EL (cell line): ENCODE measurements at places on chromosomes 1 and 21.

DNA sequence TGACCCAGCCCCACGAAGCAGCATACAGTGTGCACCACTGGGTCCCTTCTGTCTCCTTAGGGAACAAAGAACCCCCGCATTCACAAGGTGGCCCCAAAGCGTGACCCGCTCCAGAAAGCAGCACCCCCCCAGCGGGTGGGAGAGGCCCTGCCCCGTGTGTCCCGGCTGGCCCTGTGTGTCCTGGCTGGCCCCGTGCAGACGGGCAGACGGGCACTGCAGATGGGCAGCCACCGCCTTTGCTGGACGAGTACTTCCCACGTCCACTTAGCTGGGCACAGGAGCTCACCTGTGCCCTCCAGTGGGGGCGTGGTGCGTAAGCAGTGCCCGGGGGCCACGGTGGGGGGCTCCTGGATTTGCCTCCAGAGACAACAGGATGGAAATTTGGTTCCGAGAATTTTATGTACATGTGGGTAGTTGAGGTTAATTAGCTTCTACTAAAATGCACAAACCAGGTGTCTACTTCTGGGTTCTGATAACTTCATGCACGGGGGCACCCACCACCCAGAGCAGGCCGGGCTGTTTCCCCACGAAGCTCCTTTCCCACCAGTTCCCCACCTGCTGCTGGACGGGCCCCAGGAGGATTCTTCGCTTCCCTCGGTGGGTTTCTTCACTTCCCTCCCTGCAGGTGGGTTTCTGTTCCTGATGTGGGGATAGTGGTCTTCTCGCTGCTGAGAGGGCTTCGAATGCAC lies 33.2 kb upstream of the SLC19A1 start:
- no peak for DNase-seq

DNA sequence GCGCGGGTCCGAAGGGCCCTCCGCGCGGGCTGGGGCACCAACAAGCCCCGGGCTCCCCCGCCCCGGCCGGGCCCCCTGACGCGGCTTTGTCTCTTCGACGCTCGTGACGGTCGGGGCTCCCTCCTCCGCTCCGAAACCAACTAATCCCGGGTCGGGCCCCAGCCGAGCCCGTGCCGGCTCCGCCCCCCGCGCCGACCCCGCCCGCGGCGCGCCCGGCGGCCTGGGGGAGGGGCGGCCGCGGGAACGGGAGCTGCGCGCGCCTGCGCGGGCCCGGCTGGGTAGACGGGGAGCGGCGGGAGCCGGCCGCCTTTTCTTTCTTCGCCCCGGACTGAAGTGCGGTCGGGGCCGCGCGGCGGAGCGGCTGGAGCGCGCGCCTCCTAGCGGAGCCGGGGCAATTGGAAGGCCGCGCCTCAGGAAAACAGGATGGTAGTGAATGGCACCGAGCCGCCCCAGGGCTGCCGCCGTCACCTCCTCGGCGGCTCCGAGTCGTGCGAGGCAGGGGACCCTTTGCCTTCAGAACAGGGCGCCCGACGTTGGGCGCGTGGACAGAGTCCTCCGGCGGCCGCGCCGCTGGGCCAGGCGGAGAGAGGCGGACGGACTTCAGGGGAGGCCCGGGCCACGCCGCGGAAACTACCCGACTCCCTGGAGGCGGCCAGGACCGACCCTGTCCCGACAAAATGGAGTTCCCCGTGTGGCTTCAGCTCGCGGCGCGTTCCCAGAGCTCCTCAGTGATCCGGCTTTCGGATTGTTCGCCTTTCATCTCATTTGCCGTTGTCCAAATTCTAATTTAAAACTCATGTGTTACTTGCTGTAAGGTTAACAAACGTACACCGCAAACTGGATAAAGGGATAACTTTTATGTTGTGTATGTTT lies at the start of gene TP53BP2:
Gene TP53BP2 (minus strand): TSS at position 138 of the 873 bp plus-strand sequence. CDS start 267 bp downstream, outside the sequence.
- DNase-seq = peak; percentile 88

DNA sequence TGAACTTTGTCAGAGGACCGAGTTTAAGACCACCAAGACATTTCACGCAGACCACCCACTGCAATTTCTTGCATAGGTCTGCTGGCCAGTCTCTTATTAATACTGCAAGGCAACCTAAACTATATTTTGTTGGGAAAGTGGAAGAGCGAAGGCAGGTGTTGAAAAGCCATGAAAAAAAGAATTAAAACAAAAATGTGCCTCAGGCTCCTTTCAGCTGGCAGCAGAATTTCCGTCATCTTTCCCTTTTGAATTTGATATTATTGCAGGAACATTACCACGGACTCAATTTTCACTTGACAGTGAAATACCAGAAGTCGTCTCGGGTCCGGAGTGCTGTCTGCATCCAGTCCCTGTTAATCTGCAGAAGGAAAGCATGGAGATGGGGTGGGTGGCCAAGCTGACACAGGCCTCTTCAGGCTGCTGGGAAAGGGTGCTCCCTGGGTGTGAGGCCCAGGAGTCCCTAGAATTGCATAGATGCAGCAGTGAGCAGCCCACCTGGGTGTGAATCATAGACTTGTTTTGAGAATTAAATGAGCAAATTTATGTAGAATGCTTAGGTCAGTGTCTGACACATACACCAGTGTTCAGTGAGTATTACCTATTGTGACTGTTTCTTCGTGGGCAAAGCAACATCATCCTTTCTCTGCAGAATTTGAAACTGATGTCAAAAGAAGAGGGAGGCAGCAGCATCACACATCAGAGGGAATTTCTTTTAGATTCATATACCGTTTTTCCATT lies 150.7 kb downstream of the PBX1 start:
- no peak for DNase-seq

- DNase-seq = no peak
These were observed 42.2 kb downstream of the RNF220 start for GRCh38 chr1:44447051-44447810.

GRCh38 chr1:169128562-169128961 lies 22.1 kb downstream of the ATP1B1 start:
- DNase-seq = no peak

GRCh38 chr1:48679859-48680258 lies 96.8 kb downstream of the BEND5 start:
- DNase-seq = no peak

DNA sequence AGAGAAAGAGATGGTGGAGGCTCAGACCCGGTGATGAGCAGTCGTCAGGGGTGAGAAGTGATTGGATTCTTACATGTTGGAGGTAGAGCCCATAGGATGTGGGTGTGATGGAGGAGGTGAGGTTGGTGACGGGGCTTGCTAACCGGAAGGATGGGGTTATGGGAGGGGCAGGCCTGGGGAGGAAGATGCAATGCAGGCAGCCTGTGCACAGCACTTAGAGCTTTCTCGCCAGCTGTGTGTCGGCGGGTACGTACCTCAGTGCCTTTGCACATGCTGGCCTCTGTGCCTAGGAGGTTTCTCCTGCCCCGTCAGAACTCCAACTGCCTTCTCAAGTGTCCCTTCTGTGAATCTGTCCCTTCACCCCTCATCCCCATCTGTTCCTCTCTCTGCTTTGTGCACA lies 2.9 kb upstream of the BSND start:
- no peak for DNase-seq

DNA sequence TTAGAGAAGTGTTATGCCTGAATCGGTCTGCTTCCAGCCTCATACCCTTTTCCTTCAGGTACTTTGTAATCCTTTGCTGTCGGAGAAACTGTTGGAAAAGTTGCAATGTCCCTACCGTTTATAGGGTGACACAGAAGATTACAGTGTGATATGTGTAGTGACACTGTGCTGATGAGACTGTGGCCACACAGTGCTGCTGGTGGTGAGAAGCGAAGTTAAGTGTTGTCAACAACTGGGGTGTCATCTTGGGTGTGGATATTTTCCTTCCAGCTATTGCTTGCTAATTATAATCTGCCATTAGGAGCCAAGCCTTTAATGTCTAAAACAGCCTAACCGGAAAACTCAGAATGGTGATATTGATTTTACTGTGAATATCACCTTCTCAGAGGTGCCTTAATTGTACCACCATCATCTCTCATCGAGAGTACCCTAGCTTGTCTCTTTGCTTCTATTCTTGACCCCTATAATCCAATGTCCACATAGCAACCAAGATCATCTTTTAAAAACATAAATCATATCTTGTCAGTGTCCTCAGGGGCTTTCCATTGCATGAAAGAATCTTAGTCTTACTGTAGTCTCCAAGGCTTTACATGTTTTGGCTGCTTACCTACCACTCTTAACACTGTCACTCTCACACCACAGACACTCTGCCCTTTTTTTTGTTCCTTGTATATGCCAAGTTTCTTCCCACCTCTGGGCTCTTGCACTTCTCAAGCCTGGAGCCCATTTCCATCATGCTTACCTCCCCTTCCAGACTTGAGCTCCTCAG lies 89.4 kb upstream of the PGD start:
- no peak for DNase-seq

GRCh38 chr1:30196457-30196856 lies 526.9 kb downstream of the MATN1 start:
- DNase-seq = no peak

- no peak for DNase-seq
These were observed 142.9 kb upstream of the COL6A1 start for GRCh38 chr21:45838634-45839033.

DNA sequence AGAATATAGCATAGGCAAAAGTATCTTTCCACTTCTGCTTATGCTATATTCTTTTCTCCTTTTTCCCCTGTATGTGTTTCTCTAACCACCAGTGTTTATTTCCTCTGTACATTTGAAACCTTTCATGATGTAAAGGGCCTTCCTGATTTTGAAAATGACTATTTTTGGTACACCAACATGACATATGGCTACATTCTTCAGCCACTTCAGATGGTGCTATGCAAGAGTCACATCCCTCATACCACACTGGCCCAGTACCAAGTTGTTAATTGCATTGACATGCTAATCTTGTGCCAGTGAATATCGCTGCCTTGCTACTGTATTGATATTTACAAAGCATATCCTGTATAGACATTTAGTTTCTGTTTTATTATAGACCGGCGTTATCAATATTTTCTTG lies 408.7 kb downstream of the NCAM2 start:
- DNase-seq = peak; percentile 1

GRCh38 chr1:175152006-175152652 lies 40.4 kb downstream of the KIAA0040 start:
- DNase-seq = peak; percentile 33

- DNase-seq = no peak
These were observed 56.2 kb downstream of the DDX20 start for GRCh38 chr1:111811891-111812290.

DNA sequence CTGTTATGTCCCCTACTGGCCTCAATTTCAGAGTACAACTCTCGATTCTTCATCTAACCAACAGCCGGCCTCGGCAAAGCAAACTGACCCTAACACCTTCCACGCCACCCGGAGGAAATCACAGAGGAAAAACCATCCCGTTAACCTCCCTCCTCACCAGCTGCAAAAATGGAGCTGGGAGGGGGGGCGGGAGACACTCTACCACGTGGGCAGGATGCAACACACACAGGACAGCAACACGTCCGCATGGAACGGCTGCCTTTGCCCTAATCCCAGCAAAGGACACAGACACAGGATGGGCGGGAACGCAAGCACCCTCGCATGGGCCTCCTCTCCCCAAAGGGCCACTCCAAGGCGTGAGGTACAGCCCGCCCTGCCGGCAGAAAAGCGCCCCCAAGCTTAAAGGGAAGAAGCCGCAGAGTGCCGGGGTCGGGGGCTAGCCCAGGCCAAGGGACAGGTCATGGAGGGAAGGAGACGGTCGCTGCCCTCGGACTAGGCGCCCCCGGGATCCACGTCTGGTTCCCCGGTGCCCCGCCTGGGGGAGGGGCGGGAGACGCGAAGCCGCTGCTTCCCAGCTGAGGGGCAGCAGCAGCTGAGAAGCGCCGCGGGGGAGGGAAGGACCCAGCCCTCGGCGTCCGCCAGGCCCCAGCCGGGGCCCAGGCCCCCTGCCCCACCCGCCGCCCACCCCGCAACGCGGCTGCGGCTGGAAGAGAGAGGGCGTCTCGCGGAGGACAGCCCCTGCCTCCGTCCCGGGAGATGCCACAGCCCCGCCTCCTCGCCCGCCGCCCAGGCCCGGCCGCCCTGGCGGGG lies 590 bp downstream of the FOXJ3 start:
- DNase-seq = peak; percentile 82
